ENCODE measurements at places on chromosomes 2 and 18.

DNA sequence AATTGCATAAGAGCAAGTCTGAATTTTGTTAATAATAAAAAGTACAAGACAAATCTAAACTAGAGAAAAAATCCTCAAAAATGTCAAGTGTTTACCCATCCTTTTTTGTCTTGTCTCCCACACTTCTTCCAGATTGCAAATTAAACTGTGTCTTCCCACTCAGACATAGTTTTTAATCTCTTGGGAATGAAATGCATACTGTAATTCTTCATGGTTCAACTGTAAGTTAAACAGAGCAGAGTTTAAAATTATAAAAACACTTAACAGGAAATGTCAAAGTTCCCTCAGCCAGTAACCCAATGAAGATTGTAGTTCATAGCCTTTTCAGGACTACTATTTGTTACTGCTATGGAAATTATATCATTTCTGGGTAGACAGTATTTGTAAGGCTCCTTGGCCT is 171.8 kb downstream of the UBE2E3 start:
- DNase-seq: no peak

GRCh38 chr18:22550861-22551260 is 133.1 kb upstream of the CTAGE1 start:
- no peak for DNase-seq

DNA sequence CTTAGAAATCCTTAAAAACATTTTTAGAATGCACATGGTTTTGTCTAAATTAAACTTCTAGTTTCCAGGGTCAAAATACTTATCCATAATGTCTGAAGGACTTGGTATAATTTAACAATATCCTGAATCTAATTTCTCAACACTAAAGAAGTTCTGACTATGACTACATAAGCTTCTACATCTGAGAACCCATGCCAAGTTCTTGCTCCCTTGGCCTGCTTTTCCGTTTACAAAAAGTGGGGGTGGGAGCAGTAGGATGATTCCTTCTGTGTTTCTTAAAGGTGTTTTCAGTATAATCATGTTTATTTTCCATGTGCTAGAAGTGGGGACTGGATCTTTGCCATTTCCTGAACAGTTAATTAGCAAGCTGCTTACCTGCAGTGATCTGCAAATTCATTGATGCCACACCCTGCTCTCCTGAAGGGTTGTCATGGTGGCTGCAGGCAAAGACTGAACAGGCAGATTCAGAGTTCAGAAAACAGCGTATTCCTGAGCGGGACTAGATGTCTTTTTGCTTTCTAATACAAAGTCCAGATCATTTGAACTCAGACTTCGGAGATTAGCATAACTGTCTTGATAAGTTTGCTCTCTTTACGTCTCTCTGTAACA is 36.2 kb downstream of the ADNP2 start:
- DNase-seq: no peak

DNA sequence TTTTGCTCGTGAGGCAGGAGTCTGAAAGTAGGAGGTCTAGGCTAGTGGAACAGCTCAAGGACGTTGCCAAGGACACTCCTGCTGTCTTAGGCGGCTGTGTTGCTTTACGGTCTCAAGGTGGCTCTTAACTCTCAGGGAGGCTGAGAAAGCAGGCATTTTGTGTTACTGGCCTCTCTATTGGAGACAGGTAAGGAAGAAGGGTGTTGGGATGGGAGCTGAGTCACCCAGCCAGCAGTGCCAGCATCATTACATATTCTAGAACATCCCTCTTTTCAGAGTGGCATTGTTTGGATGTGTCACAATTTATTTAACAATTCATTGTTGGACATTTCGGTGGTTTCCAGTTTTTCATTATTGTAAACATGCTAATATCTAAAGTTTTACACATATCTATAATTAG is 30.8 kb upstream of the TMEM214 start:
- DNase-seq: no peak

DNA sequence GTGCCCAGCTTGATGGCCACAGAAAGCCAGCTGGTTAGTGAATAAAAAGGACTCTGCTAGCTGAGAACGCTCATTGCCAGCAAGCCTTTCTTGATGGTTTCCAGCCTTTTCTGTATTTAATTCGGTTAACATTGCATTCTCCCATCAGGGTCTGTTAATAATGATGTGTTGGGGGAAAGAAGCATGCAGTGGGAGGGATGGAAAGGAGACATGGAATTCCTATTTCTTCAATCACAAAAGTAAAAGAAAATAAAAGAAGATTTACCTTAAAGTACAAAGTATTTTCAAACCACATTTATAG is 141.9 kb upstream of the RBBP8 start:
- no peak for DNase-seq

DNA sequence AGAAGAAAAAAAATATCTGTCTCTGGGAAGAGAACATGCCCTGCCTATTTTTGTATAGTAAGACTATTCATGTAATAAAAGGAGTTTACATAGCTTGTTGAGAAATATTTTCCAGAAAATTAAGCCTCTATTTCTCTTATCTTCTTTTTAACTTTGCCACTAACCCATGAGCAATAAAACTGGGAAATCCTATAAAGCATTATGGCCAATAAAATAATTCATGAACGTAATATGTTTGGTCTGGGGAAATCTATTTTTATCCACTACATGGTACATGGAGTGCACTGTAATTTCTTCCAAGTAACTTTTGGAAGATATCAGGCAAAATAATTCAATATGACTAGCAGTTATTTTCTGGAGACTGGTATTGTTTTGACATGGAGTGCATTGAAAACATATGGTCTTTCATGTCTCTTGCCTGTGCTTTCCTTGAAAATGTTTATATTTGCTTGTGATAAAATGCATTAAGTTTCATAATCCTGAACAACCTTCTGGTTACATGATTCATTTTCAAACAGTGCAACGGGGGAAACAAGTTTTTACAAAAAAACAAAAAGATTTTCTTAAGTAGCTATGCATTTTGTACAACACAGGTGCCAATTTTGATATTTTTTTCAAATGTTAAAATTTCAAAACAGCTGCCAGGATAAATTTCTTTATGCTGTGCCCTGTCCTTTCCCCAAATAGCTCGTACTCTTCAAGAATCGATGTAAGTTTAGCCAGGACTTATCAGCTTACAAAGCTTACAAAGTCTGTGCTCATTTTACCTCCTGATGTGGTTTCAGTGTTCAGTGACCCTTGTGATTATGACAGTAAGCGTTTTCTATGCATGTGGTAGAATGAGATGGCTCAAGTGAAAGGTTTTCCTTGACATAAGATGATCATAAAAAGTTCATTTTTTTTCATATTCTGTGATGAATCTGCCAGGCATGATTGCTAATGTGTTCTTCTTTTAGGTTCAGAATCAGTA is 194.5 kb downstream of the UBE2E3 start:
- DNase-seq: no peak

DNA sequence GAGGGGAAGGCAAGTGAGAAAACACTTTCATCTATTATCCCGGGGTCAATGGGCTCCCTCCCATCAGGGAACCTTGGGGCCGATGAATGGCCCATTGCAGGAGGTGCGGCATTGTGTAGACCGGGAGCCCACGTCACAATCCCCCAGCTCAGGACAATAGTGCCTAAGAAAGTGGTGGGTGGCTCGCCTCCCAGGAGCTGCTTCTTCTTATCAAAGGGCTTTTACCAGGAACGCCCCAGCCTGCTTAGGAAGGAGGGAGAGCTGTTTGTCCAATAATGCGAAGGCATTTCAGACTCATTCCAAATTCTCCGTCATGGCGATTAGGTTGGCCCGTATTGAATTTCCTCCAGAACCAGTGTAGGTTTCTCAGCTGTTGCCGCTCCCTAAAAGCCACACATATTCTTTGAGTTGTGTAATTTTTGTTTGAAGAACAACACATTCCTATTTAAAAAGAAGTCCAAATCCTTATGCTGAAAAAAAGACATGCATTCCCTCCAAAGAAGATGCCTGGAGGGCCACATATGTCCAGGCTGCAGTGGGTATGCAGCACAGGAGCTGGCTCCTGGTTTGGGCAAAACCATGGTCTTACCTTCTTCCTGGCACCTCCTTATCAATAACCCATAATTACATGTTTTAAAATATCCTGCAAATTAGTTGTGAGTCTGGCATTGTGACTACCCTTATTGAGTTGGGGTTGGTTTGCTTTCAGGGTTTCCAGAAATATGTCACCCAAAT is 264.7 kb downstream of the MYCN start:
- DNase-seq: no peak

GRCh38 chr2:88810488-88810887 is 119.0 kb downstream of the RPIA start:
- DNase-seq: no peak

GRCh38 chr2:241451840-241452506 is 56.4 kb downstream of the STK25 start:
- DNase-seq: no peak

DNA sequence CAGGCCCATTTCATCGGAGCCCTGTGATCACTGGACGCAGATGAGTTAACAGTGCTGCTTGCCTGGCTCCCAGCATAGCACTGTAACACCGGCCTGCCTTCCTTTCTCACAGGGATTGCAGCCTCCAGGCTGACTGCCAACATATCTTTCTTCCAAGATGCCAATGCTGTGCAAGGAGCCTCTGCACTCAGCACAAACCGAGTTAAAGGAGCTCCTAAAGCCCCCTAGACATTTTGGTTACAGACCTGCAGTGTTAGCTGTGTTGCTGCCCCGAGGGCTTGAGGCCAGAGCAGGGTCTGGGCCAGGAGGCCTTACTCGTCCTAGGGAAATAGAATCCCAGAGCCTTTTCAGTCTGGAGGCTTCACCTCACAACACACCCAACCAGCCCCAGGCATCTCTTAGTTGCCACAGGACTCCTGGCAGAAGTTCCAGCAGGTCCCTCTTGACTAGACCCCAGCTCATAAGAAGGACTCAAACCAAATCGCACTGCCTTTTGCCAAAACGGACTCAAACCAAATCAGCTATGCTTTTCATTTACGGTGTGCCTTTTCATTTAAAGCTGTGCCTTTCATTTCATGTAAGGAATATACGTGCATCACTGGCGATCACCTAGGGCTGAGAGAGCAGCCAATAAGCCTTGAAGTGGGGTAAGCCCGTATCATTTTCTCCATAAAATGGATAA is 58.4 kb upstream of the EML4 start:
- DNase-seq: no peak

DNA sequence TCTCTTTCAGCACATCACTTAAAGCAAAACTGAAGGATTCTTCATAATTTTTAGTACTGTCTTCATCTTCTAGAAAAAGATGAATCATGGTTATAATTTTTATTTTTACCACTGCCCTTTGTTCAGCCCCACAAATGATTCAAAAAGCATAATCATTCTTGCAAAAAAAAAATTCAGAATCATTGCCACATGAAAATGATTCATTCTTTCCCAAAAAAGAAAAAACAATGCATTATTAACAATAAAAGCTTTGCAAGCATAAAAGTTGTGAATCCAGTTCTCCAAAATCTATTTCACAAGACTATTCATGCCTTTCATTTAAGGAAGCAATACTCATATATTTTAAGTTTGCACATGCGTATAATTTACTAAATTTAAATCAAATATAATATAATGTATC is 204.8 kb downstream of the RBM43 start:
- DNase-seq: no peak

- DNase-seq: no peak
These were observed 4.4 kb upstream of the VIT start for GRCh38 chr2:36692121-36692520.

DNA sequence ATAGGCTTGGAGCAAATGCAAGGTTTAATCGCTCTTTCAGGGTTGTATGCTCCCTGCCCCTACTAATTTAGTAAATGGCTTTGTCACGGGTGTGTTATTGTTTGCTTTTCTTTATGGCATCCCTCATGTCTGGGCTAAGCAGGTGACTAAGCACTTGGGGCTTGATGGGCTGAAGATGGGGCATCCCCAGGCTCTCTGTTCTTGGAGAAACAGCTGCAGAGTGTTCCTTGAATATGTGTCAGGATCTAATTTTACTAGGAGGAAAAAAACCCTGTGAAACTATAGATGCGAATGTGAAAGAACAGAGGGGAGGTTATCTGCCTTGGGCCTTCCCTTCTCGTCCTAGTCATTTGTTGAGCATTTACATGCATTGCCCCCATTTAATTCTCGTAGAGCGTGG is 94.7 kb upstream of the TAF1B start:
- DNase-seq: no peak

GRCh38 chr2:222057347-222058073 is 241.3 kb downstream of the PAX3 start:
- DNase-seq: no peak

- DNase-seq: no peak
These were observed 225.3 kb downstream of the AGPS start for GRCh38 chr2:177617849-177618248.

GRCh38 chr18:28015671-28016070 is 161.3 kb downstream of the CDH2 start:
- DNase-seq: no peak

Measured in adrenal gland (tissue), 19 donors.